CD4-positive, alpha-beta T cell treated with Interleukin-6 for 4 hours (primary cell): ENCODE measurements at places on chromosomes 7 and 10.

GRCh38 chr10:112313911-112314310 lies 30.7 kb downstream of the TECTB start:
- DNase-seq, result no peak

GRCh38 chr7:45888993-45889366 lies 692 bp downstream of the IGFBP1 start:
- no peak for DNase-seq

DNA sequence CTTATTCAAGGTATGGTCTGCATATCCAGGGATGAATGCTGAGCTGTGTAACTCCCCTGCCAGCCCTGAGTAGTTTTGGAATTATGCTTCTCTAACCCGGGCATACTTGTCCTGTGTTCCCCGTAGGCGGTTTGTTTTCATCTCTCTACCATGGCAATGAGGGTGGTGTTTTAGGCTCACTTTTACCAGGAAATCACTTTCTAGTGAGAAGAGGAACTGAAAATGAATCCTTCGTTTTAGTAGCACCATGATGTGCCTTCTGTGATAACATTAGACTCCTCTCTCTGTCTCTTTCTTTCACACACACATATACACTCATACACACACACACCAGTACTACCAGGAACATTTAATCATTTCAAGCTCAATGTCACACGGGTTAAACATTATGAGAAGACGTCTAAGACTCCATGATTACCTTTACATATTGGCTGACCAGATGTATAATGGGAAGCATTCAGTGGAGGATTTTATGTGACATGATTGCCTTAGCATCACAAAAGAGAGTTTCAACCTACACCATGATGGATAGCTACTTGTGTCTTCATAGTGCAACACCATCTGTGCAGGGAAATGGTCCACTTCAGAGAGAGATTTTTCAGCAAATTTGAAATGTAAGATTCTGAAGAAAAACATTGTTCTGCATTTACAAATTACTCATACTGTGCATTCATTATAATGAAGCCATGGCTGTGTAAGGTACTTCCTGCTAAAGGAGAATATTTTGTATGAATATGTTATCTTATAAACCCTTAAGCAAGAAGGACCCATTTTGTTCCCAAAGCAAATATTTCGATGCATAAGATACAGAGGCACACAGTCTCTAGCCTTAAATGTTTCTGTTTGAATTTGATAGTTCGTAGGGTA lies 31.0 kb upstream of the PFKP start:
- no peak for DNase-seq

DNA sequence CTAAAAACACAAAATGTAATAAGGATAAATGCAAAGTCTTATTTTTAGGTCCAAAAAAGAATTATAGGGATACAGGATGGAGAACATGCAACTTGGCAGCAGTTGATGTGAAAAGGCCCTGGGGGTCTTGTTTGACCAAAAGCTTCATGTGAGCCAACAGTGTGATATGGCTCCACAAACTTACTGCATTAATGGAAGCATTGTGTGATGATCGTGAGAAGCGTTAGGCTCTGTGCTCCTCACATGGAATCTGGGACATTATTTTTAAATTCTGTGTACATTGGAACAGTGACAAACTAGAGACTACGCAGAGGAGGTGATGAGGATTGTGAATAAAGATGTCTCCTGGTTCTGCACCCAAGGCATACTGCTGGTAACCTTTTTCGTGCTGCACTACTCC lies 39.1 kb upstream of the CALD1 start:
- no peak for DNase-seq

DNA sequence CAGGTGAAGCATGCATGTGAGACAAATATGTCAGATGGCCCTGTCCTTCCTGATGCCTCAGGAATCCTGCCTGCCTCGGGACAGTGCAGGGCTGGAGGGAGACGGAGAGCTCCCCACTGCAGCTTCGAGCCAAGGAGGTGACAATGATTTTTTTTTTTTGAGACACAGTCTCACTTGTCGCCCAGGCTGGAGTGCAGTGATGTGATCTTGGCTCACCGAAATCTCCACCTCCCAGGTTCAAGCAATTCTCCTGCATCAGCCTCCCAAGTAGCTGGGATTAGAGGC lies 68.8 kb downstream of the OAT start:
- no peak for DNase-seq

- DNase-seq, result peak; percentile 40
Observed at GRCh38 chr10:74585231-74586087, 240.9 kb upstream of the KAT6B start.
